Effector memory CD4-positive, alpha-beta T cell (primary cell): ENCODE measurements at places on chromosomes 6 and 20.

DNA sequence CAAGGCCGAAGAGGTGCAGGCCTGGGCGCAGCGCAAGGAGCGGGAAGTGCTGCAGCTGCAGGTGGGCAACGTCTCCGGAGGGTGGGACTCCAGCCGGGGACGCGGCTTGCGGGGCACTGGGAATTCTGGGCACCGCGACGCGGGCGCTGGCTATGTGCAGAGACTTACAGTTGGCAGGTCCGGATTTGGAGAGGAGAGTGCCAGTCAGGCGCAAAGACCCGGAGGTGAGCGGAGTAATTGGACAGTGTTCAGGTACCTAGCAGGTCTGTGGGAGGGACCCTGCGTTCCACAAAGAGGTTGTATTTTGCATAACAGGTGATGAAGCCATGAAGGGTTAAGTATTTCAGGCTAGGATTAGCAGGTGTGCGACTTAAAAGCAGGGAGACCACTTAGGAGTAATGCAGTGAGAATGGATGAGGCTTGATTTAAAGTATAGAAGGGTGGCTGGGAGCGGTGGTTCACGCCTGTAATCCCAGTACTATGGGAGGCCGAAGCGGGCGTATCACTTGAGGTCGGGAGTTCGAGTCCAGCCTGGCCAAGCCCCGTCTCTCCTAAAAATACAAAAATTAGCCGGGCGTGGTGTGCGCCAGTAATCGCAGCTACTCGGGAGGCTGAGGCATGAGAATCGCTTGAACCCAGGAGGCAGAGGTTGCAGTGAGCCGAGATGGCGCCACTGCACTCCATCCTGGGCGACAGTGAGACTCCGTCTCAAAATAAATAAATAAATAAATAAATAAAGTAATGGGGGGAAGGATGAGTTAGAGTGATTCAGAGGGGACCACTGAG, 1.0 kb downstream of the MRPS26 start:
- no peak for DNase-seq

DNA sequence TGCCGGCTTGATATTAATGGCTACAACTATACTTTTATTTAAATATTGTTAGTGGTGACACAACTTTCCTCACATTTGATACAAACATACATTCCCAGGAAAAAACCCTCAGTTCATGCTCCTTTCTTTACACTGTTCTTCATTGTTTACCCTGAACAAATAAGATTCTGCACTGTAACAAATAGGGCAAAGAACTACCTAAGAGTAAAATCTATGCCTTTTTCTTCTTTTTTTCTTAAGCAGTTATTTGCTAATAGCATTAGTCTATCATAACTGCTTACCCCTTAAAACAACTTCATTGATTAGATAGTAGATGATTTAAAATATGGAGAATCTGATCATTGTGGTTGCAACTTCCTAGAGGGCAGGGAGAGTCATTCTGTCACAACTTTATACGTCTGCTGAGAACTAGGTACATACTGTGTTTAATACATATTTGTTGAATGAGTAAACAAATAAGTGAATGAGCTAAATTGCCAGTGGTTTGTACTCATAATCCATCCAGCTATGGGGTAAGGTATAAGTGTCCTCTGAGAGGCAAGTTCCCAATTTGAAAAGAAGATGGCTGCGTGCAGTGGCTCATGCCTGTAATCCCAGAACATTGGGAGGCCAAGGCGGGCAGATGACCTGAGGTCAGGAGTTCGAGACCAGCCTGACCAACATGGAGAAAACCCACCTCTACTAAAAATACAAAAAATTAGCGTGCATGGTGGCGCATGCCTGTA, 161.0 kb downstream of the CDK19 start:
- no peak for DNase-seq

GRCh38 chr6:144659202-144660182, 374.4 kb downstream of the UTRN start:
- DNase-seq, result no peak

DNA sequence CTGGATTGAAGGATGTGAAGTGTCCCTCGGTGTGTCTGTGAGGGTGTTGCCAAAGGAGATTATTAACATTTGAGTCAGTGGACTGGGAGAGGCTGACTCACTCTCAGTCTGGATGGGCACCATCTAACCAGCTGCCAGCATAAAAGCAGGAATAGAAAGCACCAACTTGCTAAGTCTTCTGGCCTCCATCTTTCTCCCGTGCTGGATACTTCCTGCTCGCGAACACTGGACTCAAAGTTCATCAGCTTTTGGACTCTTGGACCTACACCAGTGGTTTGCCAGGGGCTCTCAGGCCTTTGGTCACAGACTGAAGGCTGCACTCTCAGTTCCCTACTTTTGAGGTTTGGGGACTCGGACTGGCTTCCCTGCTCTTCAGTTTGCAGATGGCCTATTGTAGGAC, 220.3 kb upstream of the LRFN2 start:
- no peak for DNase-seq

DNA sequence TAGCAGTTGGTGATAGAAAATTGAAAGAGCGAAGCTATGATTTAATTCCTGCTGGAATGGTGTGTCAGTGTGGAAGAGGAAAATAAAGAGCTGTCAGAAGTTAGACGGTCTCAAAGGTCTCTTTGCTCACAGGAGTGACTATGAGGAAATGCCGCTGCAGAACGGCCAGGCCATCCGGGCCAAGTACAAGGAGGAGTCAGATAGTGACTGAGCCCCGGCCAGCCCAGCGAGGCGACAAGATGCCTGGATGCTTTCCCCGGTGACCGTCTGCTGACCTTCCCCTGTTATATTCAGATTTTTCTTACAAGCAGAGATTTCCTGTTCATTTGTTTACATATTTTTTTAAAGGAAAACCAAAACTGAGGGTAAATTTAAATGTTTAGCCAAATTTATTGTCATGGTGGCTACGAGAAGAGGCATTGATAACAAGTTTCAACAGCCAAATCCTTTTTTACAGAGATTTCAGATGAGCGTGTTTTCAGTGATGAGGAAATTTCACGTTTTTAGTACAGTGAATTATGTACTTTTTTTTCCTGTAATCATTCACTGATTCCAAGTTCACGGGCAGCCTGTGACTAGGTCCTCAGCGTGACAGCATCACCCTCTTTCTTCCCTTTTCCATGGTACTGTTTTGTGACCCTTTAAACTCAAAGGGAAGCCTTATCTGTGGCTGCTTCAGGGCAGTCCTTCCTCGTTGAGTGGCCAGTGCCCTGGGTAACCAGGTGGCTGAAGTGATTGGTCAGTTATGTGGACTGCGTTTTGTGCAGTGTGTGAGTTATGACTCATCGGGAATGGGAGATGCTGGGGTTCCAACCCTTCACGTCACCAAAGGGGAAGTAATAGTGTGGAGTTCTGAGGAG, 12.6 kb downstream of the DYNLT1 start:
- no peak for DNase-seq

GRCh38 chr6:116695401-116695800, 14.4 kb downstream of the KPNA5 start:
- DNase-seq, result no peak

DNA sequence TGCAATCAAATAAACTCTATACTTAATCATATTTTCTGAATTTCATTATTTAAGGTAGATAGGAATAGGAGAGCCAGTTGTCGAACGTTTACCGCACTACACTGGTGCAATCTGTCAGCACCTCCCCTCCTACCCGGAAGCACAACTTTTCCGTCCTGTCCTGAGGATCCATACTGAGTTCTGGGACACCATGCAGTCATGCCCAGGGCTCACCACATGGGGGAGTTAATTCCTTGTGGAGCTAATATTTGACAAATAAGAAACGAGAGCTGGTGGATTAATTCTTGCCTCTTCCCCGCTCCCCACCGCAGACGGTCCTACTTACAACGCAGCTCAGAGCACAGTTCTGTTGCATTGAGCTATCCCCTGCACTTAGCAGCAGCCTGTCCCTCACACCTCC, 107.7 kb upstream of the RALGAPA2 start:
- no peak for DNase-seq

DNA sequence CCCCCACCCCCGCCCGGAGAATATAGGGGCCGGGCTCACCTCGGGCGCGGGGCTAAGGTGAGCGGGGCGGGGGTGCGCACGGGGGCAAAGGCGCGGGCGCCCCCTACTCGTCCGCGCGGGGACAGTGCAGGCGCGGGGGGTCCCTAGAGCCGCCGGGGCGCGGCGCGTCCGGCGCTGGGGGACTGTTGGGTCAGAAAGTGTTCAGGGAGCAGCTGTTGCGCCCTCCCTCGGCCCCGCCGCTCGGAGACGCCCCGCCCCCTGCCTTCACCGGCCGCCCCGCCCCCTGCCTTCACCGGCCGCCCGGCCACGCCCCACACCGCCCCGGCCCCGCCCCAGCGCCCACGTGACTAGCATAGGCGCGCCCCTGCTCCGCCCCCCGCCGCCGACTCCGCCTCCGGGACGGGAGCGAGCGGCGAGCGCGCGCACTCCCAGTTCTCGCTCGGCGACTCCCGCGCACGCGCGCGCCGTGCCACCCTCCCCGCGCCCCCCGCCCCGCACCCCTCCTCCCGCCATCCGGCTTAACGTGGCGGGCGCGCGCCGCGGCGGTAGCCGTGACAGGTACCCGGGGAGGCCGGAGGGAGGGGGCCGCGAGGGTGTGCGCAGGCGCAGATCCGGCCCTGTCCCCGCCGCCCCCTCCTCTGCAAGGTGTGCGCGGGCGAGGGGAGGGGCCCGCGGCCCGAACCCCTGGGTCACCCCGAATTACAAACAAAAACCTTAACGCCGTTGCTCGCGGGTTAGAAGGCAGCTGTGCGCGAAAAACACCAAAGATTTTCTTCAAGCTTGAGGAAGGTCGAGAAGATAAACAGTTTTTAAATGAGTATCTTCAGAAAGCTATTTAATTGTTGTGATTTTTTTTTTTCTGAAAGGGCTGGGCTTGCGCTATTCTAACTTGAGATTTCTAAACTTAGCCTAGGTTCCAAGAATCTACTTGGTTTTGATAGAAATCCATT, 704 bp upstream of the ZNF217 start:
- DNase-seq, result peak; percentile 96

DNA sequence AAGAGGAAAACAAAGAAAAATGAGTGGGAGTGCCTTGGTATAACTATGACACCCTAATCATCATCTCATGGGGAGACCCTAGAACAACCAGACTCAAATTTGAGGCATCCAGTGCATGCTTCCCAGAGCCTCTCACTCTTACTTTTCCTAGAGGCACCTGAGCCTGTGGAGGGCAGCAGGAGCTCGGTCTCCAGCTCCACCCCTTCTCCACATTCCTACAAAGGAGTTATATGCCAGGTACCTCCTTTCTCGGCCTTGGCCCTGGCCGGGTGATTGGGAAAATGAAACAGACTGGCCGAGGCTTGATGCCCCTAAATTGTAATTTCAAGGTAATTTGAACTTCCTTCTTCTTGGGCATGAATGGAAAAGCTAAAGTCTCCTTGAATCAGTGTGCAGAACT, 761.2 kb upstream of the CHD6 start:
- no peak for DNase-seq

GRCh38 chr6:3208098-3208774, 19.2 kb downstream of the TUBB2B start:
- no peak for DNase-seq

GRCh38 chr20:50286609-50287008, 96.0 kb downstream of the CEBPB start:
- no peak for DNase-seq

- no peak for DNase-seq
Observed at GRCh38 chr20:12957968-12958367, 50.8 kb upstream of the SPTLC3 start.

- no peak for DNase-seq
Observed at GRCh38 chr20:36741072-36741471, 4.8 kb downstream of the NDRG3 start.

GRCh38 chr6:14816116-14816859, 429.6 kb upstream of the JARID2 start:
- DNase-seq, result no peak

DNA sequence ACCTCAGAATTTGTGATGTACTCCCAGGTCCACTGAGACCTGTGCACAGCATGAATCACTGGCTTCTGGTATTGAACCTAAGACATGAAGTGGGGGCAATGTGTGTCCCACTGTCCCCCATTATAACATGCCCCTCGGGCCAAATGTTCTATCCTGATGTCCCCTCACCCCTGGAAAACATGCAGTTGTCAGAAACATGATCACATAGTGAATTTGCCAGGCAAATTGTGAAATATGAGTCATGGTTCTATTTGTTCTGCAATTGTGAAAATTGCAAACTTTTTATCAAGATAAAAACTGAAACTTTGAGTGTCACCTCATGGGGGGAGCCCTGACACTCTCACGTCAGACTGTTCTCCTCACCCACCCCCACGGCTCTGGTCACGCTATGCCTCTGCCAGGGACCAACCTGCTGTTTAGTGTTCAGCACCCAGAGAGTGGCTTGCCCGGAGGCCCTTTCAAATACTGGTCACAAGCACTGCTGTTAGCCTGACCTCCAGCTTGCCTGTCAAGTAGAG, 305.3 kb downstream of the CLIC5 start:
- DNase-seq, result no peak

GRCh38 chr6:159114569-159114968, 54.6 kb upstream of the FNDC1 start:
- DNase-seq, result no peak

- no peak for DNase-seq
Observed at GRCh38 chr6:12111363-12111670, 99.2 kb downstream of the HIVEP1 start.

- peak; percentile 33 for DNase-seq
Observed at GRCh38 chr6:127971945-127972391, 71.1 kb upstream of the THEMIS start.

- DNase-seq, result no peak
Observed at GRCh38 chr6:20069021-20069522, 143.2 kb downstream of the MBOAT1 start.

GRCh38 chr6:135675026-135675425, 176.5 kb upstream of the PDE7B start:
- no peak for DNase-seq

DNA sequence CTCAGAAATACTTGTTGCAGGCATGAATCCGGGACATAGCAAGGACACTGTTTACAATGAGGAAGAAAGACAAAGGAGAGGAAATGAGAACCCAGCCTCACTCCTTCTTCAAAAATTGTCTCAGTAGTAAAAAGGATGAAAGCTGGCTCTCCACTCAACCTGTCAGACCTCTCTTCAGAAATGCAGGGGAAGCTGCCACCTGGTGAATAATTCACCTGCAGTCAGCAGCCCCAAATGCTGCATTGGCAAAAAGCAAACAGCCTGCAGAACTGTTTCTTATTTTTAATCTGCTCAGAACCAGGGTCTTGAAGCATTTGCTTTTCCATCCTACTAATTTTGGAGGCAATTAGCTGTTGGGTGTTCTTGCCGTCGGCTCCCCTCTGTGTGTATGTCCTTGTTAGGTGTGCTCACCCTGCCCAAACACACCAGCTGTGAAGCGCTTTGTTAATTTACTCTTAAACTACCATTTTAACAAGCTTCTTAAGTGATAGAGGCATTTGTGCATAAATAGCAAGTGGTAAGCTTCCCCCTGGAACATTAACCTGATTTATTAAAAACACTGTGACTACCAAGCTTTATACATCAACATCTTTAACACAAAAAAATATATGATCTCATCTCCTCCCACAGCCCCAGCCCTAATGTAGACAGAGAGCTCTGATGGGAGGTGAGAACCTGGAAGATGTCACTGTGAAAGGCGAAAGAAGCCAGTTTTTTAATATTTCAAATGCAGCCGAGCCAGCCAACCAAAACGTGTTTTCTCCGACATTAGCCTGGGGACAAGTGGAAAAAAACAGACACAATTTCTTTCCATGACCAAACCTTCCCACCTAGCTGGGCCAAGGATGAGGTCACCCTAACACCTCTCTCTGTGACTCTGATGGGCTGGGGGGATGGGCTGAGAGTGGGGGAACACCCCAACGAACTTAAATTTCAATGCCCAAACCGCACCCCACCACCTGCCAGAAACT, 451.0 kb upstream of the SULF2 start:
- DNase-seq, result no peak
